Activated CD8-positive, alpha-beta memory T cell treated with anti-CD3 and anti-CD28 coated beads, Interleukin-2, amount 10 ng/mL, durations not matched to agents 7 days and 5 days (primary cell): ENCODE measurements at places on chromosomes 11 and 22.

- peak; percentile 50 for DNase-seq
Measured at GRCh38 chr22:40462195-40462984, 92.0 kb downstream of the SGSM3 start.

DNA sequence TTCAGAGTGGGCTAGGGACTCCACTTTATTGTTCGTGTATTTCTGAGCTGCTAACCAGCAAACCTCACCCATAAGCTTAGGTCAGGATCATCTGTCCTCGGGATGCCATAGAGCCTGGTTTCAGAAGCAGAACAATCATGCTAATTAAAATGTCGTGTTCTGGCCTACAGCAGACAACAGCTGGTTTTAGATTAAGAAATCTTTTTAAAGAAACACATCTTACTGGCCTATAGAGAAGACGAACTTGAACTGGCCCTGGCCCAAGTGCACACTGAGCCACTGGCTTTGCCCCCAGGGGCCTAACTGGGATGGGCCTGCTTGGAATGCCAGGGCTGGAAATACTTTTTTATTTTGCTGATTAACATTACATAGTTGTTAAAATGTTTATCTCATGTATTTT is 63.2 kb downstream of the ALX4 start:
- DNase-seq: no peak

- DNase-seq: no peak
Measured at GRCh38 chr11:8910649-8911026, 351 bp upstream of the AKIP1 start.

- no peak for DNase-seq
Measured at GRCh38 chr11:95354304-95354703, 123.3 kb upstream of the SESN3 start.

DNA sequence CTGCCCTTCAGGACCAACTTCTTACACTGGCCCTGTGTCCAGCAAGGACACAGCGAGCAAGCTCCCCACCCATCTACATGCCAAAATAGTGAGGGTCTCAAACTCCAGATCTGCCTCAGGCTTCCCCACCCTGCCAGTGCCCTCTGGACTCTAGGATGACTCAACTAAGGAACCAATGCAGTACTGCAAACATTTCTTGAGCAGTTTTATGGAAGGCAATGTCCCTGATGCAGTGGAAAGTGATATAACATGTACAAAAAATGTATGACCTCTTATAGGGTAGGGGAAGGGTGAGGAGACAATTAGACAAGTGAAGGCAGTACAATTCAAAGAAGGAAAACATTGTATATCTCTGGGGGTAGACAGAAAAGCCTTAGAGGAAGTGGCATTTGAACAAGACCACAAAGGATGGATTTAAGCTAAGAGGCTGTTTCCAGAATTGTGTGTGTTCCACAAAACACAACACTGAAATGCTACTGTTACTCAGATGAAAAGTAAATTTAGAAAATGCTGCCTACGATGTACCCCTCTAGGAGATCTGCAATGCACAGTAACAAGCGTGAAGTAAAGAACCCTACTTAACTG is 47.3 kb downstream of the RAB30 start:
- DNase-seq: no peak

- DNase-seq: no peak
Measured at GRCh38 chr11:86814775-86815174, 14.4 kb downstream of the PRSS23 start.

DNA sequence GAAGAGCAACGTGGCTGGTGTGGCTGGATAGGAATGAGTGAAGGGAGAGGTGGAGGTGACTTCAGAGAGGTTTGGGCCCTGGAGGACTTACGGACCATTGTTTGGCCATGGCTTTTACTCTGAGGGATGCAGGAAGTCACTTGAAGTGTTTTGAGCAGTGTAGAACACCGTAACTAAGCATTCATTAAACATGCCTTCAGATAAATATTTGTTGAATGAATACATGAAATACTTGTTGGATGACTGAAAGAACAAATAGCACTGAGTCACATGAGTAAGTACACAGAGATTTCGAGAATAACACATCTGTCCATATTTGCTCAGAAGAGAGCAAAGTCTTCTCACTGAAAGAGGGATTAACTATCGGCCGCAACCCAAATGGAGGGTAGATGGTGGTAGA is 182.7 kb upstream of the SNX19 start:
- DNase-seq: no peak

- DNase-seq: no peak
Measured at GRCh38 chr22:35335936-35336781, 36.5 kb downstream of the TOM1 start.

- no peak for DNase-seq
Measured at GRCh38 chr22:32520612-32521011, 46.0 kb downstream of the FBXO7 start.

- no peak for DNase-seq
Measured at GRCh38 chr11:60977836-60978235, 6.4 kb downstream of the CD6 start.

DNA sequence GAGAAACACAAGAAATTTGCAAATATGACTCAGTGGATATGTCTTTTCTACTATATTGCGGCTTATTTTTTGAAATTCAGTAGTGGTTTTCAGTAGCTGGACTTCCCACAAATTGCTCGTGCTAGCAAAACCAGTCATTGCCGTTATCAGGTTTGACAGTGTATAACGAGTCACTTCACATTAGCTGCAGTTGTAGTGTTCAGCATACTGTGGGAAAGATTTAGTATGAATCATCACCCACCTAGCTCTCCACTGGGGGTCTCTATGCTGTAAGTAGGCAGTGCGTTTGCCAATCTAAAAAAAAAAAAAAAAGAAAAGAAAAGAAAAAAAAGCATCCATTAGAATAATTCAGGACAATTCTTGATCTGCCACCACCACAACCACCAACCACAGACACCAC is 1318.9 kb downstream of the LRRC4C start:
- DNase-seq: no peak

DNA sequence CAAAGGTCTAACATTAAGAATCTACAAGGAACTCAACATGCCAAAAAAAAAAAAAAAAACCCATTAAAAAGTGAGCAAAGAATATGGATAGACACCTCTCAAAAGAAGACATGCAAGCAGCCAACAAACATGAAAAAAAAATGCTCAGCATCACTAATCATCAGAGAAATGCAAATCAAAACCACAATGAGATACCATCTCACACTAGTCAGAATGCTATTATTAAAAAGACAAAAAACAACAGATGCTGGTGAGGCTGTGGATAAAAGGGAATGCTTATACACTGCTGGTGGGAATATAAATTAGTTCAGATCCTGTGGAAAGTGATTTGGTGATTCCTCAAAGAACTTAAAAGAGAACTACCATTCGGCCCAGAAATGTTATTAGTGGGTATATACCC is 257.7 kb upstream of the PLET1 start:
- no peak for DNase-seq

DNA sequence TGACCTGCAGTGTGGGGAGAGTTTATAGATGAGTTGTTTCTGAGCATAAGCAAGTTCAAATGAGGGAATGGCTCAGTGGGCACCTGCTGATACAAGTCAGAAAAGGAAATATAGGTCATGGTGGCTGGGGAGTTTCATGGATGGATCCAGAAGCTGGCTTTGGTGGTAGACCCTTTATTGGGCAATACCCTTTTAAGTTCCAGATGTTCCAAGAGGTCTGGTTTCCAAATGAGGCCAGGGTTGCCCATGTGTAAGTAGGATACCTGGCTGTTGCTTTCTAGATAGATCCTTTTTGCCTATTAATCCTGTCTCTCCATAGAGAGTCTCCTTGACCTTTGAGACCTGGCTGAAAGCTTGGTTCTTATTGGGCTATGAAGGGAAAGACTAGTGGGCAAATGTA is 2.2 kb downstream of the STIM1 start:
- no peak for DNase-seq

DNA sequence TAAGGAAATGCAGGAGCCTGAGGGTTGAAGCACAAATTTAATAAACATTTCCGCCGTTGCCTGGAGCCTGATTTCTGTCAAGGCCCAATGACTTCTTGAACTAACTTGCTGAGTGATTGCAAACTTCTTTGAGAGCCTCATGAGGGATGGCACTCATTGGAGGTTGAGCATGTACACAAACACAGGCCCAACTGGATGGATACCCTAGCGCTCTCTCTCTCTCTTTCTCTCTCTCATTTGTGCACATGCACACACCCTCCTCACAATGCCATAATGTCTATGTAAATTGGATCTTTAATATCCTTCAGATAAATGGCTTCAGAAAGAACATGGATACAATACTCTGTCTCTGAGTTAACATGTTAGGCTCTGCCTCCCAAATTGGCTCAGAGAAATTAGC is 597.7 kb upstream of the CADM1 start:
- DNase-seq: no peak

DNA sequence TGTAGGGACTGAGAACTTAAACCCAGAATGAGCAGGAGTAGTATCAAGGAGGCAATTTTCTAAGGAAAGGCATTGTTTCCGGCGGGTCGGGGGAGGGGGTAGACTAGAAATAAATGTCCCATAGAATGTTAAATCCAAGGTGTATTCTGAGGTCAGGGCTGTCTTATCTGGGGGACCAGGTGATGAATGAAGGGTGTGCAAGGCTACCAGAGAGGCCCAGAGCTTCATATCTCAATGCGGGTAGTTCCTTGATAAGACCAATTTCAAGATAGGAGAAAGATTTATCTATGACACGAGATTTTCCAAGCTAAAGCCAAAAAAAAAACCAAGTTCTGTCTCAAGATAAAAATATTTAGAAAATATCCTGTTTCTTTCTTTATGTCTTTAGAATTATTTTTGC is 8.3 kb upstream of the RCE1 start:
- DNase-seq: no peak

- no peak for DNase-seq
Measured at GRCh38 chr22:22968366-22968765, 80.8 kb downstream of the IGLL5 start.

- no peak for DNase-seq
Measured at GRCh38 chr22:45092644-45093043, 71.1 kb upstream of the NUP50 start.

DNA sequence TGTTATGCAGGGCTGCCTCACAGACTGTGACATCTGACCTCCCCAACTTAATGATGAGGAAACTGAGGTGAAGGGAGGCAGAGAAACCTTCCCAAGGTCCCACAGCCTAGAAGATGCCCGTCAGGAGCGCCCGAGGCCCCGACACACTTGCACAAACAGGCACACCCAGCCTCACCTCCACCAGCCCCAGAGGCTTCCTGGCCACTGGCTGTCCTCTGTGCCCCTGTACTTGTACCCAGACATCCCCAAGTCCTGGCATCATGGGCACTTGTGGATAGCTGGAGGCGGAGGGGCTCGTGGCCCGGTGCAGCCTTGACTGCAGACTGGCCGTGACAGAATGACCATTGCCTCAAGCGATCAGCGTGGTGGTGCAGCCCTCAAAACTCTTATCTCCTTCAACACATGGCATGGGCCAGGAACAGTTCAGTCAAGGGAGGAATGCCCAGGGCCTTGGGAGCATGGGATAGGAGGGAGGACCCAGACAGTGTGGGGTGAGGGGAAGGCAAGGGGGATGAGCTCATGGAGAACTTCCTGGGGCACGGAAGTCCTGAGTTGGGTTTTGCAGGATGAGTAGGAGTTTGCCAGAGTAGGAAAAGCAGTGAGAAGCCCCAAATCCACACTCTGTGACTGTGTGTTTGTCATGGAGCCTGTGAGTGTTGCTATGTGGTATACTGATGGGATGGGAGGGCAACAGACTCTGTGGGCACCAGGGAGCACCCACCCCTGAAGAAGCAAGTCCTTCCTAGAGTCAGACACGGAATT is 25.8 kb upstream of the PPARA start:
- no peak for DNase-seq

- DNase-seq: no peak
Measured at GRCh38 chr11:61141601-61142028, 19.6 kb downstream of the VPS37C start.

DNA sequence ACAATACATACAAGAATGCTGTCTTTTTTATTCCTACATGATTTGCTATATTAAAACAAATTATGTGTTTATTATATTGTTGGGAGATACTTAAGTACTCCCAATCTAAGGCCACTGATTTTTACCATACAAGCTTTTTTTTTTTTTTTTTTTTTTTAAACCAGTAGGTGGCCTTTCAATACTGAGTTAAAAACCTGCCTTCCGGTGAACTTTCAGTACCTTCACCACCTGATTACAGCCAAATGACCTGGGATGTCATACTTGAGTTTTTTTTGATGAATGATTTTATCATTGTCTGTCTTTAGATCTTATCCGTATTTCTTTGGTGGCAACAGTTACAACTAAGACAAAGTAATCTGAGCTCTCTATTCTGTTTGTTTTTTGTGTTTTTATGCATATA is 94.0 kb upstream of the FOLH1 start:
- no peak for DNase-seq

- no peak for DNase-seq
Measured at GRCh38 chr11:58965246-58965985, 26.1 kb downstream of the GLYATL1 start.

- no peak for DNase-seq
Measured at GRCh38 chr11:91837411-91838330, 386.9 kb upstream of the FAT3 start.

DNA sequence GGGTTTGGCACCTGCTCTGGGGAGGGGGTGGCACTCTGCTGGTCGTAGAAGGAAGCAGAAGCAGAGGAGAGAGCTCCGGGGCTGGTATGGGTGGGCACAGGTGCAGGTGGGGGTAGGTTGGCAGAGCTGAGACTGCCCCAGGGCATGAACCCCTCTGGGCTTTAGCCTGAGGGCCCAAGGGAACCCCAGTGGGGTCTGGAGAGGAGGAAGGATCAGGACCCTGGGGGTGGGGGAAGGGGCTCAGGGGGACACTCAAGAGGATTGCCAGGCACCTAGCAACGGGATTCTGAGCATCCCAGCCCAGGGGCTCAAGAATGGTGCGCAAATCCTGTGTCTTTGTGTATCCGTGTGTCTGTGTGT is 6.3 kb downstream of the ALDH3B2 start:
- no peak for DNase-seq

- no peak for DNase-seq
Measured at GRCh38 chr22:46076651-46077339, 73.5 kb upstream of the PPARA start.

- DNase-seq: no peak
Measured at GRCh38 chr11:82732348-82732733, 1.3 kb downstream of the FAM181B start.

DNA sequence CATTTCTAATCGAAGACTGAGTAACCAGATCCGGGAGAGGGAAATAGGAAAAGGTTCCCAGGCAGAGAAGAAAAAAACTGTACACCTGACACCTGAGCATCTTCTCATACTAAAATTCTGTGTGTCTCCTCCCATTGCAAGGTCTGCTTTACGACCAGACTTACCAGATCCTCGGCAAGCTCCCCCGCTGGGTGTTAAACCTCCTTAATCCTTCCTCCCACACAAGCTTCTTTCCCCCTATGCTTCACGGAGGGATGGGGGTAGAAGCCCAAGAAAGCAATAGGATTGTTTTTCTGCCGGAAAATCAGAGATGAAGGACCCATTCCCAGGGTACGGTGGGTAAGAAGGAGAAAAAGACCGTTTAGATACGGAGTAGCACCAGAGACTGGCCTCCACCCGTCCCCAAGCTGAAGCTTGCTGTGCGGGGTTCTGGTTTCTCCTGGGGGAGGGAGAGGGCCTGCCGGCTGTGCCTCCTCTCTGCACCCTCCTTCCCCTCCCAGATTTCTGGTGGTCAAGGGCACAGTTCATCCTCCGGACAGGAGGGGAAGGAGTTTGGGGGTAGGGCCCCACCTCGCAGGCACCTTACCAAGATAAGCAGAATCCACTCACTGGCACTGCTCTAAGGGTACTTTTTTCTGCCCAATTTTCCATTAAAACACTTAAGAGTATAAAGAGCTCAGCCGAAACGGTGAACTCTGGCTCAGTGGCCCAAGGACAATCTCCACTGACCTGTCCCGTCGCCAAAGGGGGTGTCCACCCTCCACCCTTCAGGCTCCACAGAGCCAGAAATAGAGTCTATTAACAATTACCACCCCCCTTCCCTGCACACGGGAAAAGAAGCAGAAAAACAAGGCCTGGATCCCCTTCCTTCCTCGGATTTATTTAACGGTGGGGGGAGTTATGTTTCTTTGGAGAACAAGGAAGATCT is 1.2 kb downstream of the TOB2 start:
- peak; percentile 53 for DNase-seq
